ENCODE measurements at places on chromosomes 2 and 18.

- no peak for DNase-seq
Observed at GRCh38 chr2:239943571-239943970, 81.6 kb downstream of the NDUFA10 start.

DNA sequence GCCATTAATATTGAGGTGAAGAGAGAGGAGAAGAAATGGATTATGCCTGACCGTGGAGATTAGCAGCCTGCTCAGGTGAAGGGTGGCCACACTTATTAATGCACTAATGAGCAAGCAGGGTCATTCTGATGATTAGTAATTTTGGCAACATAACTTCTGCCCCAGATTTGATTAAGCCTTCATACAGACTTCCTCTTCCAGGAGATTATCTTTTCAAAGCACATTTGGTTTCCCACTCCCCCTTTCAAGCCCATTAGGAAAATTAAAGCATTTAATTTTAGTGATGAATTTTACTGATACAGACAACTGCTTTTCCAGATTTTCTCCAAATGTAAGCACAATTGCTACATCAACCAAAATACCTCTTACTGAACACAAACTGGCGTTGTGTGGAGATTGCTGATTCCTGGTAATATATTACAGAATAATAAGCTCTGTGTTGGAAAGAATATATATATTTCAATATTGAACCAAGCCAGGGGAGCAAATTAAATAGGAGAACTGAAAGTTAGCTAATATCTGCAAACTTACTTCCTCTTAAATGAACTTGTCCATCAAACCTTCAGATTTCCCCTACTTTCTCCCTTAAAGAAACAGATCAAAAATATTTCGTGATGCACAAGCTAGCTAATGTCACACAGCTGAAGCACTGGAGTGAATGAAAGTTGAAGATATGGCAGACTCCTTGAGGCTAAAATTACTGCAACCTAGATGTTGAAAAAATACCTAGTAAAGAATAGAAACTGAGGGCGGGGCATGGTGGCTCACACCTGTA, 140.8 kb downstream of the FAM210A start:
- no peak for DNase-seq

DNA sequence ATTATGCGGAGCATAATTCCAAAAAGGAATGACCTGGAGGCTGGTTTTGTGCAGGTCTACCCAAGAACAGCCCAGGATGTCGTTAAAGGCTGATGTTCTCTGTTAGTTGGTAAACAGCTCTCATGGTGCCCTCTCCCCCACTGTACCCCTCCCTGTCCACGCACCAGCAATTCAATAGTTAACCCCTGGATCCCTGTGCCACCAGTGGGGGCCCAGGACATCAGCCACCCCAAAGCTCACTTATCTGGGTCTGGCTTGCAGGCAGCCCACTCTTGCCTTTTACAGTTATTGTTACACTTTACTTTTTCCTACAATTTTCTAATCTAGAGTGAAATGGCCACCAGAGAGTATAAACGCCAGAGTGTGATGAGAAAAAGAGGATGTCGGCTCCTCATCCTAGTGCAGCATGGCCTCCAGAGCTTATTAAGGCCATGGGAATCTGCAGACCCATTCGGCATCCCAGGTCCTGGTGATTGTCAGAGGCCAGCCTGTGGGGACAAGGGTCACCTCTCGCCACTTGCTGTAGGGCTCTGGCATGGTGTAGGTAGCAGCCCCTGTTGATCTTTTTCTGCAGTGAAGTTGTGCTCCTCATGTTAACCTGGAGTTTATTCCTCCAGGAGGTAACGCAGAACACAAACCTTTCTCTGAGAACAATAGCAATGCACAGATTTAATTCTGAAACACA, 30.3 kb downstream of the TWIST2 start:
- no peak for DNase-seq

DNA sequence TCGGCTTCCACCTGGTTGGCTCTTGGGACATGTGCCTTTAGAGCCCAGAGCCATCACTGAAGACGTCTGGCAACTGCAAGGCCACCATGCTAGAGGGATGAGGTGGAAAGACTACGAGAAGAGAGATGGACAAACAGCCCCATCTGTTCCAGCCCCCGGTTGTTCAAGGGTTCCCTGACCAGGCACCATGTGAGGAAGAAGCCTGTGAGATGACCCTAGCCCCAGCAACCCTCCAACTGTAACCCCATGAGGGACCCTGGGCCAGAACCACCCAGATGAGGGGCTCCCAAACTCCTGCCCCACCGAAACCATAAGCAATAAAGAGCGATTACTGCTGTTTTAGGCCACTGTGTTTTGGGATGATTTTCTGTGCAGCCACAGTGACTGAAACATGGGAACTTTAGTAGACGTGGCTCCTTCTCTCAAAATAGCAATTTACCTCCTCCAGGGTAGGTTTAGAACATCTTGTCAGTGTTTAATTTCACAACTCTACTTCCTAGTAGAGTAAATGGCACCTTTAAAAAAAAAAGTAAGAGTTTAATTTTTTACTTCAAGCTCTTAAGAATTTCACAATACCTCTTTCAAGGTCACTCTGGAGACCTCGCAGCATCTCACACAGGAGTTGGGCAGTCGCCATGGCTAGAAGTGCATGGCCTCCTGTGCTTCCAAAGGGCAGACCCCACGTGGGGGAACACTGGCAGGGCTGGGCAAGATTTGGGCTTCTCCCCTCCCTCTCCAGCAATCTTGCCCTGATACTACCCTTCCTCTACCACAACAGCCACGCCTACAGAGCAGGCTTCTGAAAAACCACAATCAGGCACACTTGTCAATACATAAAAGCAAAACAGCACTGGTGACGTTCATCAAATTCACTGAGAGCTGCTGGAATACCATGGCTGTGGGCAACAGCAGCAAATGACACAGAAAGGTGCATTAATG, 48.8 kb downstream of the TMEM163 start:
- peak; percentile 76 for DNase-seq

DNA sequence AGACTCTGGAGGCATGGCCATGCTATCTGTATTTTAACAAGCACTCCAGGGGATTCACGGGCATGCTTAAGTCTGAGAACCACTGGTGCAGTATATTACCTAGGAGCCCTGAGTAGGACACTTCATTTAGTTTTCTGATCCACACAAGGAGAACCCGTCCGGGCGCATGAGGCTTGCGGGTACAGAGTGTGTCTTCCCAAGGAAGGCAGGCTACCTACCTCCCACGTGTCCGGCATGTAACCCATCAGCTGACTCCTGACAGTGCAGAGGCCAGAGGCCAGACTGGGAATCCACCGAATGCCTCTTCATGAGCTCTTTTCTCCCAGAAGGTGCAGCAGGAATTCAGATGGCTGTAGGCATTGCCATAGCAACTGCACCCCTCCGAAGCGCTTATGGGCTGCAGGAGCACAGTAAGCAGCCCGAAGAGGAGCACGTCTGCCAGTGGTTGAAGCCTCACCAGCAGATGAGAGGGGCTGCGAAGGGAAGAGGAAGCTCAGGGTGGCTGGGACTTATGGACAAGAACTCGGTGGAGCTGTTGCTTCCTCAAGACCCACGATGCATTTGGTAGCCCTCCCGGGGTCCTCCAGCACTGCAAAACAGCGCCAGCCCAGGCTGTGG, 33.8 kb upstream of the DNMT3A start:
- DNase-seq: no peak

- no peak for DNase-seq
Observed at GRCh38 chr18:76376668-76377358, 118.2 kb downstream of the ZNF516 start.

- DNase-seq: peak; percentile 54
Observed at GRCh38 chr2:239363946-239364637, 36.7 kb downstream of the HDAC4 start.

- no peak for DNase-seq
Observed at GRCh38 chr2:47404356-47404755, 1.4 kb downstream of the MSH2 start.

DNA sequence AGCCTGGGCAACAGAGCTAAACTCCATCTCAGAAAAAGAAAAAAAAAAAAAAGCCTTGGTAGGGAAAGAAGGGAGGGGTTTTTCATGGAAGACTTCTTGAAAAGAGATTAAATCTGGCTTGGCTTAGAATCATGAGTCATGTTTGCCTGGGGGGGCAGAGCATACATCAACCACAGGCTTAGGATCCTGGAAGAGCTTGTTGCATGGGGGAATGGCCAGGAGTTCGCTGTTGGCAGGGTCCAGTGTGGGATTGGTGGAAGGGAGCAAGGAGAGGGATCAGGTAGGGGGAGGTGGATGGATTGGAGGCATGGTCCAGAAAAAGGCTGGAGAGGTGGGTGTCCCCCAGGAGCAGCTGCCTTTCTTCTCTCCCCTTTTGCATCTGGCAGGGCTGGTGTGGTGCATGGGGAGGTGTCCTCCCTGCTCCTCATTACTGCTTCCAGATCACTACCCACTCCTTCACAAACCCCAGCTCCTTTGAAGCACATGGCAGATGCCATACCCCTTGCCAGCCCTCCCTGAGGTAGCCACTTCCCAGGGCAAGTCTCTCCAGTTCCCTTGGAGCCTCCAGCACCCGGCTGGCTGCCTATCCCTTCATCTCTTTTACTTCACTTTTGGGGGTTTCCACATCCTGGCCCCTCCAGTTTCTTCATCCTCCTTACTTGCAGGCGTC, 2.5 kb downstream of the ARMC9 start:
- DNase-seq: no peak

- no peak for DNase-seq
Observed at GRCh38 chr2:112150447-112150846, 12.3 kb downstream of the FBLN7 start.

DNA sequence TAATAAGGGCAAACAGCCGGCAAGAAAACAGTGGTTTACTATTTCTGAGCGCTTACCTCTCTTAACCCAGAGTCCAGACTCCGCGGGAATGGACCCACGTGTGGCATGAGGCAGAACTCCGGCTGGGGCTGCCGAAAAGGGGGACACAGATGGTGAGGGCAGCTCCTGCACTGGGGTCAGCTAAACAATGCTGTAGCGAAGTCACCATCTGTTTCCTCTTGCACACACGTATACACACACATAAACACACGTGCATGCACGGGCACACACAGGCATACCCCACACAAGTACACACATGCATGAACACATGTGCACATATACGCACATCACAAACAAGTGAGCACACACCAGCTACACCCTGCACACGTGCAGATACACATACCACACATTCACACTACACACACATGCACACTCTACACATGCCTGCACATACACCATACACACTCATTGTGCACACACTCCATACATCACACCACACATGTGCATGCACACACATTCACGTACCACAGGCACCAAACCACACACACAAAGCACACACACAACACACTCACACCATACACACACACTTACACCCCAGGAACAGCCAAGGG, 105.9 kb upstream of the ID2 start:
- no peak for DNase-seq

DNA sequence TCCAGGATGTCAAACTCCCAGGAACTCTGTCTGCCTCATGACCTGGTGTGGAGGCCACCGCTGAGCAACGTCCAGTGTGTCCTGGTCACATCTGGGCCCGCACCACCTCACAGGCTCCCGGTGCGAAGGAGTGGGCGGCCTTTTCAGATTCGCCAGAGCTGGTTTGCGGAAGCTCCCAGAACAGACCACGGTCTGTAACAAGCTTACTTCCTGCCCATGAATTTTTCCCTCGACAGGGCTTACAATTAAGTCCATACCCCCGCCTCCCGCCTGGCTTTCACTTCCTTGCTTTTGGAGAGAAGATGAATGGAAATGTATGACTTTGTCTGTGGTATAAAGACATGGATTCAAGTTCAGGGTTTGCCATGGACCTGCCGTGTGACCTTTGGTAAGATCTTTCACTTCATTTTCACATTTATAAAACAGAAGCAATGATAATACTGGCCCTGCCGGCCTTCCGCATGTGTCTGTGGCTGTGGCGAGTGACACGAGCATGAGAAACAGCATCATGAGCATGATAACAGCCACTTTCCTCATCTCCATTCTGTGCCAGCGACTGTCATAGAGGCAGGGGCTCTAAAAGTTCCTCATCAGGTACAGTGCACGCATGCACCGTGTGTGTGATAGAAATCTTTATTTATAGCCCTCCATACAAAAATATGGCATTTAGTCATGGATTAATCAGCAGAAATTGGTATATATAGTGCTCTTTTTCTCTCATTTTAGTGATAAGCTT, 31.0 kb upstream of the KCNF1 start:
- DNase-seq: no peak

DNA sequence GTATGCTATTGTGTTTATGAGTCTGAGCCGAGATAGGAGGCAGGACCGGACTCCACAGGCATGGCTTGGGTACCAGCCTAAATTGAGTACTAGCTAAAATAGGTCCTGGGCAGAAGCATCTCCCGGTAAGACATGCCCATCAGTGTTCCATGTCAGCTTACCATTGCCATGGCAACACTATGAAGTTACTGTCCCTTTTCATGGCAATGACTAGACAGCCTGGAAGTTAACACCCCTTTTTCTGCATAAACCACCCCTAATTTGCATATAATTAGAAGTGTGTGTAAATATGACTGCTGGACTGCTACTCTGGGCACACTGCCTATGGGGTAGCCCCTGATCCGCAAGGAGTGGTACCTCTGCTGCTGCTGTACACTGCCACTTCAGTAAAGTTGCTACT, 1005.1 kb upstream of the FAM98A start:
- no peak for DNase-seq

GRCh38 chr2:174574657-174575056, 22.9 kb downstream of the WIPF1 start:
- no peak for DNase-seq

DNA sequence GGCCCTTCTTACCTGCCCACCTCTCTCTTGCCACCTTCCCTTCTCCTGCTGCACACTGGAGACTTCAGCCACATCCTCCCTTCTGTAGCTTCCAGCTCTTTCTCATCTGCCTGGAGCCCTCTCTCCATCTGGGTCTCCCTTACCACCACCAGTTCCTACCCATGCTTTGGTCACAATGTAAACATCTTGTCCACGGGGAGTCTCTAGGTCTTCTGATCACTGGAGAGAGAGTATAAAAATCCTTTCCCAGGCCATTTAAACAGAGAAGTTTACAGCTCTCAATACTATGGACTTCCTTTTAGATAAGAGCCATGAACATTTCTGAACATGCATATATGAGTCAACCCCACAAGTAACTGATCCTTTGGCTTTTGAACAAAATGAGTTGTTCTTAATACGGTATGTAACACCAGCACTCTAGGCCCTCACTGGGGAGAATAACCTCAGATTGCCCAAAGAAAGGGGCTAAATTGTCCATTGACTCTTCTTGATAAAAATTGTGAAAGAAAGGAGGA, 5.8 kb downstream of the ARHGAP25 start:
- DNase-seq: no peak

GRCh38 chr2:65146078-65146477, 16.2 kb upstream of the RAB1A start:
- no peak for DNase-seq

GRCh38 chr2:39875914-39876267, 96.8 kb upstream of the THUMPD2 start:
- no peak for DNase-seq

GRCh38 chr18:22796113-22796512, 137.0 kb upstream of the RBBP8 start:
- DNase-seq: no peak

GRCh38 chr18:41594582-41594981, 360.5 kb upstream of the PIK3C3 start:
- no peak for DNase-seq

GRCh38 chr2:230774348-230774951, 61.8 kb downstream of the CAB39 start:
- no peak for DNase-seq
